ENCODE measurements at places on chromosomes 13 and 19. TPM values are rescaled to one million over a fixed set of nuclear protein-coding genes. Genes with fewer than 3 reads are reported as not detected.

DNA sequence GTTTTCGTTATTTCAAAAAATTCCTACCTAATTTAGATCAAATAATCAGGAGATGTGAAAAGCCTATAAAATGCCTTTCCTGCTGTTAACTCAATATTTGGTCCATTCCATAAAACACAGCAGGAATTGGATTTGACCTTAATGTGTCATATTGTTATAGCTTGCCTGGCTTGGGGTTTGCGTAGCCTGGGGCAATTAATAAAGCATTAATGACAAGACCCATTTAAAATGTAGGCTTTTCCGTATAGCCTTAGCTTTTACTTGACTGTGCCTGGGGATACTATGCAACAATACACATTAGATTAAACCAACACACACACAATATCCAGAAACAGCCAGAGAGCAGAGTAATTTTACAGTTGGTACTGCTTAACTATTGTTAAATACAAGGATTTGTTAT lies 117.2 kb upstream of the MAB21L1 start:
- no peaks in the 10 kb centered on the region for H3K36me3 ChIP-seq
- DNase-seq, result no peak
- no peak overlapping the region for H3K4me3 ChIP-seq

GRCh38 chr13:102606537-102607309 lies 9.9 kb downstream of the TPP2 start:
- no peaks in the 10 kb centered on the region for H3K4me1 ChIP-seq
- H3K36me3 ChIP-seq, result peaks cover 44% of the 10 kb centered on the region
- DNase-seq, result no peak
- H3K4me3 ChIP-seq, result no peak overlapping the region

DNA sequence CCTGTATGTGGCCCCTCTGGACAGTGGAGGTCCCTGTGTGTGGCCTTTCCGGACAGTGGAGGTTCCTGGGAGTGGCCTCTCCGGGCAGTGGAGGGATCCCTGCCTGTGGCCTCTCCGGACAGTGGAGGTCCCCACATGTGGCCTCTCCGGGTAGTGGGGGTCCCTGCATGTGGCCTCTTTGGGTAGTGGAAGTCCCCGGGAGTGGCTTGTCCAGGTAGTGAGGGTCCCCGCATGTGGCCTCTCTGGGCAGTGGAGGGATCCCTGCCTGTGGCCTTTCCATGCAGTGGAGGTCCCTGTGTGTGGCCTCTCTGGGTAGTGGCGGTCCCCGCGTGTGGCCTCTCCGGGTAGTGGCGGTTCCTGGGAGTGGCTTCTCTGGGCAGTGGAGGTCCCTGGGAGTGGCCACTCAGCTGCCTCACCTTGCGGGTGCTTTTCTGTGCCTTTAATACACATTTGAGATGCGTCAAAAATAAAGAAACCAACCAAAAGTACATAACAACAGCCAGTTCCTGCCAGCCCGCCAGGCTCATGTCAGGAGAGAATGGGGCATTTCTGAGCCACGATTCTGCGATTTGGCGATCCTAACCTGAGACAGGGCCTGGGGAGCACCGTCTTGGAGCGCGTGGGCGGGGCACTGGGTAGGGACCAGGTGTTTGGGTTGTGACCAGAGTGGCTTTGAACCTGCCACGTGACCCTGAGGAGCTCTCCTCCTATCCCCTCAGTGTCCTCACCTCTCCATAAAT lies 194.7 kb downstream of the ZNF536 start:
- no peak overlapping the region for H3K4me3 ChIP-seq
- H3K36me3 ChIP-seq, result no peaks in the 10 kb centered on the region
- H3K27me3 ChIP-seq, result no peaks in the 10 kb centered on the region
- H3K27ac ChIP-seq, result no peak overlapping the region
- H3K4me1 ChIP-seq, result no peaks in the 10 kb centered on the region

DNA sequence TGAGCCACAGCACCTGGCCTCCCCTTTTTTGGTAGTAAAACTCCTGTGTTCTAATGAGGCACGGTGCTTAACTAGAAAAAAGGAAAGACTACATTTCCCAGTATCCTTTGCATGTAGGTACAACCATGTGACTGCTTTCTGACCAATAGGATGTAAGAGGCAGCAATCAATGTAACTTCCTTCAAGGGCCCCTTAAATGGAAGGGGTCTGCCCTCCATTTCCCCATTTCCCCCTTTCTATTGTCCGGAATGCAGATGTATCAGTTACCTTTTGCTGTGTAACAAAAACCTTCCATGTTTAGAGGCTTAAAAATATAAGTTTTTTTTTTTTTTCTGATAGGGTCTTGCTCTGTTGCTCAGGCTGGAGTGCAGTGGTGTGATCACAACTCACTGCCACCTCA lies 2.2 kb downstream of the GPR32 start:
- no peak overlapping the region for H3K4me3 ChIP-seq
- H3K27ac ChIP-seq, result no peak overlapping the region
- no peaks in the 10 kb centered on the region for H3K4me1 ChIP-seq

FCHO1 gene
- polyA plus RNA-seq, result 2.5 TPM

DNA sequence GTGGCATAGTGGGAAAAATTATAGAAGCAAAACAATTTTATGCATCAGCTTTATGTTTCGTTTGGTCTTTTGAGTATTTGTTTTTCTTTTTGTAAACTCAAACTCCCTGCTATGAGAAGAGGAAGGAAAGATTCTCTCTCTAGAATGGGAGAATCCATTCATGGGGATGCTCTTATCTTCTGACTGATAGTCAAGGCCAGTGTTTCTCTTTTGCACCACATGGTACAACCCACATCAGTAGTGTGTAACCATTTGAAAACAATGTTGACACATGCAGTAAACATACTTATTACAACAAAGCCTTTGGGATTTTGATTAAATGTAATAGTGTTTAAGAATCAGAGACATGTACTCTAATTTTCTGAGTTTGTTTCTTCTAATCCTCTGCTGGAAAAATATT lies 490.5 kb downstream of the MYO16 start:
- no peaks in the 10 kb centered on the region for H3K4me1 ChIP-seq
- H3K4me3 ChIP-seq, result no peak overlapping the region
- H3K27me3 ChIP-seq, result no peaks in the 10 kb centered on the region
- DNase-seq, result peak; percentile 14

DNA sequence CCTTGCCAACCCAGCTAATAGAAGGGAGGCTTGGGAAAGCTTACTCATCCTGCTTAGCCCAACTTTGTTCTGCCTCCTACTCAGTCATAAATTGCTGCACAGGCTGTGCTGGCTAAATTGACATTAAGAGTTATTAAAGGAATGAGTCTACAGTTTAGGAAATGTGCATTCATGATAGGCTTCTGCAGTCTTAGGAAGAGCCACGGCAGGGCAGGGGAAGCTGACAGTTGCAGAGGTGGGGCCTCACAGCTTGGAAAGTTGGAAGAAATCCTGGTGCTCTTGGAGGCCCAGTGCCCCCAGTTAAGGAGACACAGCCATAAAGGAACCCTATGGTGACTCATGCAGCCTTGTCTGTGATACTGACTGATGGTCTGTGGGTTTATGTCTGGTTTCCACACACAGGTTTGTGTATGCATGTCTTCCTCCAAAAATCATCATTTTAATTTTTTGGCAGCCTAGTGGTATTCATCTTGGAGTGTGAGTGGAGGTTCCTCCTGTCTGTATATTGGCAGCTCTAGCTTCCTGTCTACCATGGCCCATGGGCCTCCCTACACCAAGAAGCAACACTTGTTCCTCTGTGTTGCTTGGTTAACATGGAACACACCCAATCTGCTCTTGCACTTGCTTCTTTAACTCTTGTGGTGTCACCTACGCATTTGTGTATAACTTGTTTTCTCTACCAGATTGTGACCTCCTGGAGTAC lies 135.0 kb upstream of the KL start:
- no peak overlapping the region for H3K27ac ChIP-seq
- DNase-seq, result peak; percentile 42
- no peaks in the 10 kb centered on the region for H3K4me1 ChIP-seq

ZNF563 gene
- 2.8 TPM for polyA plus RNA-seq

DNA sequence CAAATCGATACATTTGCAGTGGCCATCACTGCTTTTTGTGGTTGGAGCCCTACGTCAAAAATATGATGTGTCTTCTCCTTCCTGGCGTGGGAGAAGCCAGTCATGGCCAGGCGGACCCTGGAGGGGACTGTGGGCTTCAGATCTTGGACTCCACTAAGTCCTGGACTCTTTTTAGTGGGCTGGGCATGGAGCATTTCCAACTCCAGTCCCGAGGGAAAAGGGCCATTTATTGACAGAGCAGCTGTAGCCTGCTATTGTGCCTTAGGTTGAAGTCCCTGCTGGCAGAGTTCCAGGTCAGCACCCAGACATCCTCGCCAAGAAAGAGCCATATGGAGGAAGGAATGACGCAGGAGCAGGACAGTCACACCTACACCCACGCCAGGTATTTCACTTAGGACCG lies 179.2 kb upstream of the ZNF507 start:
- DNase-seq, result no peak
- H3K36me3 ChIP-seq, result no peaks in the 10 kb centered on the region
- H3K27ac ChIP-seq, result no peak overlapping the region
- H3K4me1 ChIP-seq, result no peaks in the 10 kb centered on the region

- no peaks in the 10 kb centered on the region for H3K36me3 ChIP-seq
- DNase-seq, result no peak
- no peak overlapping the region for H3K4me3 ChIP-seq
- H3K27me3 ChIP-seq, result no peaks in the 10 kb centered on the region
- no peaks in the 10 kb centered on the region for H3K4me1 ChIP-seq
- H3K27ac ChIP-seq, result no peak overlapping the region
Observed at GRCh38 chr13:87376081-87376480, 295.1 kb upstream of the SLITRK5 start.

CDX2 gene
- 132 TPM for polyA plus RNA-seq

PRSS57 gene
- polyA plus RNA-seq, result 1.1 TPM

GRCh38 chr13:105773863-105774538 lies 761.5 kb downstream of the EFNB2 start:
- no peak for DNase-seq
- no peak overlapping the region for H3K4me3 ChIP-seq
- H3K4me1 ChIP-seq, result no peaks in the 10 kb centered on the region
- H3K36me3 ChIP-seq, result no peaks in the 10 kb centered on the region
- H3K27ac ChIP-seq, result no peak overlapping the region

DNA sequence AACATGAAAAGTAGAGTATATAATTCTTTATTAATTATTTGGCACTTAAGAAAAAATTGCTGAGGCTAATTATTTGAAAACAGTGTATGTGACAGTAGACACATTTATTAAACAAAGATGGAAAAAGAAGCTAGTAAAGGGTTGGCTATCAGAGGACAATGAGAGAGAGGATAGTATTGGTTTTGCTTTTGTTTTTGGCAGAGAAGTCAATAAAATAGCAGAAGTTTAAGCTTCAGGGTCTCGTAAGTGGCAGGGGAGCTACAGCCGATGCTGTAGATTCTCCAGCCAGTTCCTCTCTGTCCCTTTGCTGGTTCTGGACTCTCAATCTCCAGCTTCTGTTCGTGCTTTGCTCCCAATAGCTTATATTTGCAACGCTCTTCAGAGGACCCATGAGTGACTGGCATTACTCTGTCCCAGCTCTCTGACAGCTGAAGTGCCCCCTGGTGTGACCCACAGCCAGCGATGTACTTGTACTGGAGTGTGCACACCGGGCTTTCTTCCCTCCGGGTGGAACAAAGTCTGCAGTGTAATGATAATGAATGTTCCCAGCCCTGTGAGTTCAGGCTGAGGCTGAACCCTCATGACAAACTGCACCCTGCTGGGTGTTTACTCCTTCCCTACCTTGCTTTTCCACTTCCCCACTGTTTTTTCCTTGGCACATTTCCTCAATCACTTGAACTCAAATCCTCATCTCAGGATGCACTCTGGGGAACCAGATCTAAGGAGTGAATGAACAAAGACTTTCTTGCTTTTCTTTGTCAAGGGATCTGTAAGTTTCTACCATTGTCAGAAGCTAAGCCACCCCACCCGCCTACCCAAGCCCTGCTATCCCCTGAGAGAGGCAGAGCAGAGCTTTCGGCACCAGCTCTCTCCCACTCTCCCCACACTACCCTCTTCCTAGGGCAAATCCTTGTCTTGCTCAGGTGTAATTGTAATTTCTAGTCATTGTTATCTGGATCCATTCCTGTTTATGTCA lies 254.8 kb downstream of the LHFPL6 start:
- no peaks in the 10 kb centered on the region for H3K27me3 ChIP-seq
- no peak overlapping the region for H3K27ac ChIP-seq
- H3K4me1 ChIP-seq, result no peaks in the 10 kb centered on the region
- no peak overlapping the region for H3K4me3 ChIP-seq
- no peaks in the 10 kb centered on the region for H3K36me3 ChIP-seq

- no peak overlapping the region for H3K27ac ChIP-seq
- no peak overlapping the region for H3K4me3 ChIP-seq
- DNase-seq, result no peak
- peaks cover 10% of the 10 kb centered on the region for H3K4me1 ChIP-seq
Observed at GRCh38 chr19:48997972-48998371, 4.3 kb downstream of the RUVBL2 start.

DNA sequence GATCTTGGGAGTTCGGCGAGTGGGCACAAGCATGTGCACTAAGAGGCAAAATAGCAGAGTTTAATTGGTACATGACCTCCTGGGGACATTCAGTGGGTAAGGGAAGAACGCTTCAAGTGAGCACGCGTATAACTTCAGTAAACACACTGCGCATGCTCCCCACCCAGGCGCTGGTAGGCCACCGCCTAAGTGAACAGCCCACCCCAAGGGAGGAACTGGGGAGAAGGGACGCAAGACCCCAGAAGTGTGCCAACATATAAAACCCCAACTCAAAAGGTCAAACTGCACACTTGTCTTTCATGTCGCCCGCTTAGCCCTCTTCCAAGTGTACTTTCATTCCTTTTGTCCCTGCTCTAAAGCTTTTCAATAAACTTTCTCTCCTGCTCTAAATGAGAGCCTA lies 10.5 kb upstream of the NTN5 start:
- H3K27ac ChIP-seq, result no peak overlapping the region
- H3K27me3 ChIP-seq, result no peaks in the 10 kb centered on the region
- H3K4me1 ChIP-seq, result peaks cover 42% of the 10 kb centered on the region
- H3K4me3 ChIP-seq, result no peak overlapping the region
- DNase-seq, result no peak

DNA sequence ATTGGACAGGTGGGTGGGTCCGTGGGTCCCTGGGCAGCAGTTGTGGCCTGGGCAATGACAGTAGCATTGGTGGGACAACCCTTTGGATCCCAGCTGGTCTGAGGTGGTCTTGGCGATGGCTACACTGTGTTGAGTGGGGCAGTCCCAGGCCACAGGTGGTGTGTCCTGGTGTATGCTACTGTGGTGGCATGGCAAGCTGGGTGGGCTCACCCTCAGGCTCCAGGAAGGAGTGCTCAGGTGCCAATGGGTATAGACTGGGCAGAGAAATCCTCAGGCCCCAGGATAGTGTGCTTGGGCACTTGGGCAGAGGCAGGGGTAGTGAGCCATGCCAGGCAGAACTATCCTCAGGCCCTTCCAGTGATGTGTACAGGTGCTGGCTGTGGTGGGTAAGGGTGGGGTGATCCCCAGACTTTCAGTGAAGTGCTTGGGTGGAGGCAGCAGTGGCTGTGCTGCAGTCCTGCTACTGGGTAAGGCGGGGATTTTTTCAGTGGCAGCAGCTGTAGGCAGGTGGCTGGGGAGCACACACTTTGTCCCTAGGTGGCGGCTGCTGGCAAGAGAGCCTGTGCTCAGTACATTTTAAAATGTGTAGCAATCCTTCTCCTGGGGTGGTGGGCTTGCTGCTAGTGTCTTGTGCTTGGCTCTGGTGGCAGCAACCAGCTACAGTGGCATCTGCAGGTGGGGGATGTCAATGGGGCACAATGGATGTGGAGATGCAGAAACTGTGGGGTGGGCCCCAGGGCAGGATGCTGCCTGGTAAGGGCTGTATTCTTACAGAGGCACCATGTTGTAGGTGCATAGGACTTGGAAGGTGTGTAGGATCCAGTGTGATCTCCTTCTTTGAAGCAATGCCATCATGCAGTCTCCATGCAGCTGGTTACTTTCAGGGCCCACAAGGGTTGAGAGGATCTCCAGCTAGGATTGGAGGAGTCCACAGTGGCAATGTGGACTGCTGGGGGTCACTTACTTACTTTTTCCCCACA lies 64.9 kb downstream of the DNAJC3 start:
- H3K36me3 ChIP-seq, result no peaks in the 10 kb centered on the region
- no peak overlapping the region for H3K27ac ChIP-seq
- no peak overlapping the region for H3K4me3 ChIP-seq
